ENCODE measurements at places on chromosomes 3 and 15.

- no peak for DNase-seq
Measured at GRCh38 chr15:44530653-44531052, 6.3 kb upstream of the EIF3J start.

- DNase-seq = no peak
Measured at GRCh38 chr15:75007216-75007615, 11.9 kb downstream of the SCAMP5 start.

DNA sequence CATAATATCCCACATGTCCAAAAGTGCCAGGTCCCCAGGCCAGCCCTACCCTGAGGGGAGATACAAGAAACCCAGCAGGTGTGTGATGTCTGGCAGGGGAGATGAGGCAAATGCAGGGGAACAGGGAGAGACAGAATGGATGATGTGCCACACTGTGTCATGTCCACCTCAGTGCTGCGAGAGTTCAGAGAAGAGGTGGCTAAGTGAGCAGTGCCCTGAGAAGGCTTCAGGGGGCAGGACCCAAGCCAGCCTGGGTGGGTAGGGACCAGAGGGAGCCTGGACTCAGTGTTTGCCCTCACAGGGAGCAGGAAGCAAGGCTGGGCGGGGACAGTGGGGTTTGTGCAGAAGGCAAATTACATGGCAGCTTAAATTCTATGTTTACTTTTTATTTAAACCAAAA, 61.2 kb downstream of the KLHL6 start:
- DNase-seq = no peak

GRCh38 chr3:109618766-109619378, 281.5 kb upstream of the DPPA4 start:
- no peak for DNase-seq

GRCh38 chr3:111776827-111777483, 82.1 kb upstream of the PHLDB2 start:
- DNase-seq = no peak

DNA sequence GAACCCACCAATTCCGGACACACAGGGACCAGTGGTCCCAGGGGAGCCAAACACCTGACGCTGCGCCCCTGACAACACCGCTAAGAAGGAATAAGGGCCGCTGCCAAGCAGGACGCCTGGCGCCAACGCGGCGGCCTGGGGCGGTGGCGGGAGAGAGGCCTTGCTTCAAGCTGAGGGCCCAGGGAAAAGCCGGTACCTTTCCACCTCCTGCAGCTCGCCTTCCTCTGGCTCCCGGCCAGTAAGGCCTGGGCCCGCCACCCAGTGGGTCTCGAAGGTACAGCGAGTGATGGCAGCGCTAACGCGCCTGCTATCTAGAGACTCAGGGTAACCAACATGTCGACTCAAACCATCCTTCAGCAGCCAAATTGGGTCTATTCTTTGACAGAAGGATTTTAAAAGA, 1074.1 kb downstream of the SI start:
- DNase-seq = no peak

GRCh38 chr3:26715431-26715830, 92.9 kb downstream of the LRRC3B start:
- no peak for DNase-seq

DNA sequence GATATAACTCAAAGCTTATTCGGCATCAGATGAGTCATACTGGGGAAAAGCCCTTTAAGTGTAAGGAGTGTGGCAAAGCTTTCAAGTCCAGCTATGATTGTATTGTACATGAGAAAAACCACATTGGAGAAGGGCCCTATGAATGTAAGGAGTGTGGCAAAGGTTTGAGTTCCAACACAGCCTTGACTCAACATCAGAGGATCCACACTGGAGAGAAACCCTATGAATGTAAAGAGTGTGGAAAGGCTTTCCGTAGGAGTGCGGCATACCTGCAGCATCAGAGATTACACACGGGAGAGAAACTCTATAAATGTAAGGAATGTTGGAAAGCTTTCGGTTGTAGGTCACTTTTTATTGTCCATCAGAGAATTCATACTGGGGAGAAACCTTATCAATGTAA, 7.5 kb downstream of the ZNF621 start:
- no peak for DNase-seq

GRCh38 chr15:82122746-82123400, 77.1 kb upstream of the MEX3B start:
- DNase-seq = peak; percentile 6

GRCh38 chr3:8996681-8997121, 33.4 kb upstream of the RAD18 start:
- DNase-seq = peak; percentile 27

GRCh38 chr15:51267703-51268083, 70.7 kb downstream of the CYP19A1 start:
- no peak for DNase-seq

DNA sequence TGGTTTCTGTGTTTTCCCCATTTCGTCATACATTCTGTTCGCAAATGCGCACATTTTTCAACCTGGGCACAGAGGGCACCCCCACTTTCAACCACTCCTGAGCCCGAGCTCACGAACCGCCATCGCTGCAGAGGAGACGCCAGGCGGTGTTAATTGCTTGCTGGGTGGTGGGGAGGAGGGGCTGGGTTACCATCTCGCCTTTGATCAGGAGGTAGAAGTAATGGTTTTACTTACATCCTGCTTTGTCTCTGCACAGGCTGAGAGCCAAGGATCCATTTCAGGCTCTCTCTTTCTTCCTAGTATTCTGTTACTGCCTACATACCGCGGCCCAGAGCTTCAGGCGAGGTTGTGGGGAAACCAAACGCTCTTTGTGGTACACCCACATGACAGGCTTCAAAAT, 177.3 kb upstream of the WNT5A start:
- no peak for DNase-seq

DNA sequence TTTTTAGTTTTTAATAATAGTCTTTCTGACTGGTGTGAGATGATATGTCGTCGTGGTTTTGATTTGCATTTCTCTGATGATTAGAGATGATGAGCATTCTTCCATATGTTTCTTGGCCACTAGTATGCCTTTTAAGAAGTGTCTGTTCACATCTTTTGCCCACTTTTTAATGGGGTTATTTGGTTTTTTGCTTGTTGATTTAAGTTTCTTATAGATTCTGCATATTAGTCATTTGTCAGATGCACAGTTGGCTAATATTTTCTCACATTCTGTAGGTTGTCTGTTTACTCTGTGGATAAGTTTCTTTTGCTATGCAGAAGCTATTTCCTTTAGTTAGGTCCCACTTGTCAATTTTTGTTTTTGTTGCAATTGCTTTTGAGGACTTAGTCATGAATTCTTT, 185.4 kb downstream of the SUCNR1 start:
- no peak for DNase-seq

DNA sequence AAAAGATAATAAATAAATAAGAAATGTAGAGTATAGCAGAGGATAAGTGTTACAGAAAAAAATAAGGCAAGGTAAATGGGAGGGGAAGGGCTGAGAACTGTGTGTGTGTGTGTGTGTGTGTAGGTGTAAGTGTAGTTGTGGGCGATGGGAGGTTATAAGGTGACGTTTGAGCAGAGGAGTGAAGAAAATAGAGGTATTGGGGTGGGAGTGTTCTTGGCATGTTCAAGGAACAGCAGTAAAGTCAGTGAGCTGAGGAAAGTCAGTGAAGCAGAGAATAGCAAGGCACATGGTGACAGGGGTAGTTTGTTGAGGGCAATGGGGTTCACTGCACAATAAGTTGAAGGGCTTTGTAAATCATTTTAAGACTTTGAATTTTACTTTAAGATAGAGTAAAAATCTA, 30.9 kb upstream of the ZNF148 start:
- DNase-seq = no peak

GRCh38 chr15:82870727-82871320, 61.4 kb downstream of the WHAMM start:
- no peak for DNase-seq

DNA sequence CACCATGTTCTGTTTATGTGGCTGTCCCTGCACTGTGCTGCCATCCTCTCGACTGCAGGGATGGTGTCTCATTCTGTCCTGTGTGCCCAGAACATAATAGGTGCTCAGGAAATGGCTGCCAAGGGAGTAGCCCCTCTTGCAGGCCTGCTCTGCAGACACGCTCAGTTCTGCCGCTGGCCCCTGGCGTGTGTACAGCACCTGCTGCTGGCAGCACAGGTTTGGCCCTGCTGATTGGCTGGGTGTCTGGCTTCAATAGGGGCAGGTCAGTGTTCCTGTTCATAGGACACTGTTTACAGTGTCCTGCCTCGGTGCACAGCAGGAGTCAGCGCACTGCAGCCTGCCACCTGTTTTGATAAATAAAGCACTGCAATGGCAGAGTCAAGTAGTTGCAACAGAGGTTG, 146.9 kb downstream of the DNAJB8 start:
- DNase-seq = no peak

GRCh38 chr15:65097651-65098263, 17.2 kb downstream of the UBAP1L start:
- DNase-seq = no peak

GRCh38 chr3:12706504-12707253, 42.8 kb upstream of the RAF1 start:
- DNase-seq = no peak

GRCh38 chr15:63449731-63450130, 54.7 kb upstream of the USP3 start:
- DNase-seq = no peak

DNA sequence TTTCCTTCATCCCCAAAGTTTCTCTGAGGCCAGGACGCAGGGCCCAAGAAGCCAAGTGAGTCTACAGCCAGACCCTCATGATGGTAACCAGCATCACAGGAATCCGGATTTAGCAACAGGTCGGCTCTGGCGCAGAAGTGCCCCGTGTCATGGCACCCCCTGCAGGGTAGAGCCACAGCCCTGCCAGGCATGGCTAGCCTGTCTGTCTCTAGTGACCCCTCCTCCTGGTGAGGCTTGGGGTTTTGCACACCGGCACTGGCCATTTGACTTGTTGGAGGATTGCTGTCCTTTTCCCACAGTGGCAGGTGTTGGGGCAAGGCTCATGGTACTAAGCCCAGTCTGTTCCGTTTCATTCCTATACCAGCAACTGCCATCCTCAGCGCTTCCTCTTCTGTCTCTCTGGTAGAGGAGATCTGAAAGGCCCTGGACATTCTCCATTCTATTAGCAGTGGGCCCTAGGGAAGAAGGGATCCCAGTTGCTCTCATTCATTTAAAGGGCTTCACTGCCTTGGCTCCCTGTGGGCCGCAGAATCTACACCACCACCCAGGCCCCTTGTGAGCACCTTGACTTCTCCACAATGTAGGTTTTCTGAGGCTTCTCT, 9.4 kb upstream of the CHAC1 start:
- DNase-seq = no peak

GRCh38 chr3:126121074-126121473, 37.1 kb upstream of the SLC41A3 start:
- DNase-seq = no peak

GRCh38 chr15:43093026-43093425, 12.8 kb downstream of the UBR1 start:
- no peak for DNase-seq

GRCh38 chr3:101725194-101725889, 928 bp downstream of the CEP97 start:
- peak; percentile 76 for DNase-seq

GRCh38 chr3:124557-125179, 71.9 kb upstream of the CHL1 start:
- no peak for DNase-seq

DNA sequence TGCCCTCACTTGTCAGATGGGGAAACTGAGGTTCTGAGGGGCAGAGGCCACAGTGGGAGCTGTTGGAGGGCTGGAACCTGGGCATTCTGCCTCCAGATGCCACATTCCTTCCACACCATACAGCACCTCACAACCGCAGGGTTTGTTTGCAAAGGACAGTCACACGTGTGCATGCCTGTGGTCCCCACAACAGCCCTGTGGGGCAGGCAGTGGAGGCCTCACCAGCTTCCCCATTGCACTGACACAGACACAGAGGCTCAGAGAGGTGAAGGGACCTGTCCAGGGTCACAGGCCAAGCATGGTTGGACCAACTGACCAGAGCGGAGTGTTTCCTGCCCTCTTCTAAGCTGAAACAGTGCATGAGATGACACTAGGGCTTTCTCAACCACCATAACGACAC, 75.2 kb upstream of the SEC13 start:
- no peak for DNase-seq

- peak; percentile 44 for DNase-seq
Measured at GRCh38 chr3:64548200-64548889, 139.5 kb downstream of the ADAMTS9 start.

- DNase-seq = peak; percentile 8
Measured at GRCh38 chr15:38440353-38441129, 13.4 kb upstream of the FAM98B start.

DNA sequence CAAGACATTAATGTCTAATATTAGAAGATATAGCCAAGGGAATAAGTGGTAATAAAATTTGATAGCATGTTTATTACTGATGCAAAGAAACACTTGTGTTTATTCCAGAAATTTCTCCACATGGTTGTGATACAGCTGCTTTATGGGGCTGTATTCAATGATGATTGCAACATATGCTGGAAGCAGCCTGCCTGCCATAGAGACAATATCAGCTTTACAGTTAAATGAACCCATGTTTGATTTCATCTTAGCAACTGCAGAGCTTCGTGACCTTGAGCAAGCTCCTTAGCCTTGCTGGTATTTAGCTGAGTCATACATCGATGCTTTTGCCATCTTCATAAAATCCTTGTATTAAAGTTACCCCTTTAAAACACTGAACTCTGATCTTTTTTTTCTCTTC, 168.1 kb upstream of the STAC start:
- DNase-seq = no peak

- DNase-seq = no peak
Measured at GRCh38 chr3:179624451-179624850, 19.9 kb downstream of the NDUFB5 start.

- no peak for DNase-seq
Measured at GRCh38 chr3:187922704-187923416, 177.6 kb upstream of the BCL6 start.

DNA sequence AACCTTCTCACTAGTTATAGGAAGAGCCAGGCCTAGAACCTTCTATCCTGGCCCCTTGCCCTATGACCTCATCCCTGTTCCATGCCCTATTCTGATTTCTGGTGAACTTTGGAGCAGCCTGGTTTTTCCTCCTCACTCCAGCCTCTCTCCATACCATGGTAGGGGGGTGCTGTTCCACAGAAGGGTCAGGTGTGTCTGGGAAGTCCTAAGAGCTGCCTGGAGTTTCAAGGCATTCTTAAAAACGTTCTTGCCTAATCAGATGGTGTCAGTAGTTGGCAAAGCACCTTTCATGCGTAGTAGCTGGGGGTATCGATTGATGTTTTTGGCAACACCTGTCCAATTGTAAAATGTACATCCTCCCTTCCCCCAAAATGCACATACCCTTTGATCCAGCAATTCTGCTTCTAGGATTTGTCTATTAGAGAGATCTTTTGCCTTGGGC, 16.8 kb upstream of the ALPK3 start:
- no peak for DNase-seq

- DNase-seq = no peak
Measured at GRCh38 chr15:49589030-49589429, 31.6 kb downstream of the FAM227B start.

DNA sequence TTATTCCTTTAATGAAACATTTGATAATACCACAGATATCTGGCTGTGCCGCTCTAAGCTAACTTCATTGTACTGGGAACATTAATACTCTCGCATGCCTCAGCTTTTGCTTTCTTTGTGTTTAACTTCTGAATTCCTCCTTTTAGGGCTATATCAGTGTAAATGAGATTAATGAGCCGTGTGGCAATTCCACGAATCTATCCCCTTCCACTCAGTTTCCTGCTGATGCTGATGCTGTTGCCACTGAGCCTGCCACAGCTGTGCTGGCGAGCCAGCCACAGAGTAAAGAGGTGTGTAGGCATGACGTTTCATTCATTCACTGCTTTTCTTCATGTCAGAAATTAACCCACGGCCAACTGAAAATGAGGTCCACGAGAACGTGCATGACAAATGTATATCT, 30.0 kb upstream of the ABHD10 start:
- DNase-seq = no peak

All from C1 segment of cervical spinal cord (tissue), 14 donors.